Stimulated activated CD8-positive, alpha-beta memory T cell treated with anti-CD3 and anti-CD28 coated beads, Interleukin-4, amount 100 ng/mL, for 1 hour (primary cell): ENCODE measurements at places on chromosomes 1 and 21.
A peak's percentile ranks its signal among the peaks of the same experiment; 100 is the strongest.

- peak; percentile 17 for DNase-seq
Observed at GRCh38 chr1:231337043-231337471, 595 bp downstream of the EXOC8 start.

DNA sequence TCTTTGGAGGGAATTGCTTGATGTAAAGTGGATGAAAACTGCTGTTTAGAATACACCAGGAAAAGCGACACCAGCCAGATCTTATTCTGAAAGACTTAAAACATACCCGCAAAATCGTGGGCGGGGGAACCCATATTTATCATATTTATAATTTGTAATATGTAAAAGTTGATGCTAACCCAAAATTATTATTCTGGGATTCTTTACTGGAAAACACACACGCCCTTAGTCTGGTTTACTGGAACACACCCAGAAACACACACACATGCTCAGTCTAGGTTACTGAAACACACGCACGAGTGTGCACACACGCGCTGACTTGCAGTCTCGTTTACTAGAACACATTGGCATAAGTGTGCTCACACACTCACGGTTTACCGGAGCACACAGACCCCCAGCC is 32.5 kb downstream of the ATP5PO start:
- DNase-seq = no peak

- DNase-seq = no peak
Observed at GRCh38 chr1:35173491-35173890, 19.5 kb downstream of the SFPQ start.

DNA sequence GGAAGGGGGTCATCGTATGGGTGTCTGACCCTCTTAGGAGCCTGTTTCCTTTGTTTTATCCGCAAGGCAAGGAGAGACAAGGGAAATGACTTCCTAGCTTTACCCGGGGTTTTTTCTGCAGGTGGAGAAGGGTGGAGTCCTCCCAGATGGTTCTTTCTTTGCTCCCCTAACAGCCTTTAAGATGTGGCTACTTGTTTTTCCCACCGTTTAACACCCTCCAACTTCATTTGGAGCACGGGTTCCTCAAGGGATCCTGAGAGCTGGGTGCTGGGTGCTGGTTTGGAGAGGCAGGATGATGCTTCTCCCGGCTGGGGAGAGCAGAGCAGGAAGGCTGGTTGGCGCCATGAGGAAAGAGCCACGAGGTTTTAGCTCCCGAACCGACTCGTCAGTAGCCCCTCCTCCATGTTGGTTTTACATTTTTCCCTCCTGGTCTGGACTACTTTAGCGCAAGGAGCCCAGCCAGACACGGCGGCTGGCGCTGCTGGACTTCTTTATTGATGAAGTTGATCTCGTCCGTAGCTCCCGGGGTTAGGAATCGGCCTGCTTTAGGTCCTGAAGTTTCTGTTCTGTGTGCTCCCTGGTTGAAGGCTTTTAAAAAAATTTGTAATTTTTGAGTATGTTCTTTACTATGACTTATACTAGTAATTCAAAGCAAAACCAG is 1.4 kb downstream of the UCK2 start:
- DNase-seq = no peak

DNA sequence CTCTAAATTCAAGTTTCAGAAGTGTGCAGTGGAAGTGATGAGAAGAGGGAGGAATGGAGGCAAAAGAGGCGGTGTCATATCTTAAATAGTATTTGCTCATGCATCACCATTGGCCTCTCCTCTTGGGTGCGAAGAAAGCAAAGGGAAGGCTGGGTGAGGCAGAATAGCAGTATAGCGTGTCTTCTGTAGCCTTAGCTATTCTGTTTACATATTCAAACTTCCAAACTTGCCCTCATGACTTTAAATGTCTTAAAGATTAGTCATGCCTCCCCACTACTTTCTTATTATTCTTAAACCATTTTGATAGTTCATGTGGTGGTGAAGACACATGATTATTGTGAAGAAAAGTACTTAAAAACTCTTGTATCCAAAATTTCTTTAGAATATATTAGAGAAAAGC is 104.6 kb upstream of the TENT5C start:
- no peak for DNase-seq

GRCh38 chr21:31354604-31355443 is 10.8 kb upstream of the TIAM1 start:
- DNase-seq = peak; percentile 58

DNA sequence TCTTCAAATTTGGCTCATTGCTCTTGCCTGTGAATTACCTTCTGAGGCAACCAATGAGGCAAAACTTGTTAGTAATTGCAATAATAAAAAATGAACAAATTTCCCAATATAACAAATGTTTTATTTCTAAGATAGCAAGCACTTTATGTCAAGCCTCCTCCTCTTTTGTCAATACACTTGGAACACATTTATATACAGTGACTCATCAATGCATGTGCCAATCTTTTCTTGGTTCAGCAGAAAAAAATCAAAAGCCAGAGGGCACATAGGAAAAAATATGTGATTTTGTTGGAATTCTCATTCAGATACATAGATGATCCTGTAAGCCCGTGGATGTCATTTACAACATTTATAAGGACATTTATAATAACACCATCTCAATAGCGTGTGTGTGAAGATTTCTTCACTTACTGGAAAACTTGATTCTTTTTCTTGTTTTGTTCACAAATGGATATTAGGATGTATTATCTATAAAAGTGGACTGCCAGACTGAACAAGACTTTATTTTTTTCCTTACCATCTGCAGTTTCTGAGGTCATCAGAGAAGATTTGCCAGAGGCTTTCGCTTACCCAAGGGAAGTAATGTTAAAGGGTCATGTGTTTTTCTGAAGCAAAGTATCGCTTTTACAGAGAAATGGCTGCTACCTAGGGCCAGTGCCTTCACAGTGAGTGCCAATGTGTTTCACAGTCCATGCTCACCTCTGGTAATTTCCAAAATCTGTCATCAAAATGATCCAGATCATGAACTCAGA is 645.7 kb upstream of the PTBP2 start:
- DNase-seq = no peak

DNA sequence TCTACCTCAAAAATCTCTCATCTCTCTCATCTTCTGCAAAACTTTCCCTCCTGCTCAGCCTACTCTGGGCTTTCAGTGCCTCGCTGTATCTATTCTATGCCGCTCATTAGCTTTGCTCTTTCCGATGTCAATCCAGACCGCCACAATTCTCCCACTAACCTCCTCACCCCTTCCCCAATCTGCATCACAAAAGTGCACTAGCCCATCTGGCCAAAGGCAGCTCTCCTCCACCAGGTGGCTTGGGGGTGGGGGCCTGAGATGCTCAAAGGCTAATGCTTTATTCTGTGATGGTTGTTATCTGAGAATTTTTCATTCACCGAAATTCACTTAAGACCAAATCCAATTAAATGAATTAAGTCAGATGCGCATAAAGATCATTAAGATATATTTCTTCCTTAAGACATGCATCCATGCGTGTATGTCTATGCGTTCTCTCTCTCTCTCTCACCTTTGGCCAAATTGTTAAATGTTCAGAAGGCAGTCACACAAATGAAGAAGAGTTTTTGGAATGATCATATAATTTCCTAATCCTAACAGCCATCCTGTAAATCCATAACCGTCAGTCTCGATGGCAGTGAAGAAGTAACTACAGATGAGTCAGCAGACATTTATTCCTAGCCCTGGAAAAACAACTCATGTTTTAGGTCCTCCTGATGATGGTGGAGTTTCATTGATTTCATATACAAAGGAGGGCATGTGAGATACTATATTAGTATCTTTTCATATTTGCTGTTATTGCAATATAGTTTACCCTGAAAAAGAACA is 111.3 kb downstream of the C1orf21 start:
- no peak for DNase-seq

- no peak for DNase-seq
Observed at GRCh38 chr1:55164906-55165305, 50.3 kb downstream of the USP24 start.

DNA sequence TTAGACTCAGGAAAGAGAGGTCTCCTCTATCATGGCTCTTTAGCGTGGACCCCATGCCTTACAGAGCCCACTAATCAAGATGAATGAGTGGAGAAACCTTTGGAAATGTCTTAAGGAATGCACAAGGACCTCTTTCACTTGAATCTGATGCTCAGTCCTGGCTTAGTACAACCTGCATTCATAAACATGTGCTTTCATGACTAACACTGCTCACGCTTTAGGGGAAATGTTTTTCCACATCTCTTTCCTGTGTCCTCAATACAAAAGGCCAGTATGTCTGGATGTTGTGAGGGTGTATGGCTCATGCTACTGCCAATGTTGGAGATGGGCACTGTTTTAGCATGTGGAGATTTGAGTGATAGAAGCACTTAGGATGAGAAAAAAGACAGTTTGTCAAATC is 14.2 kb upstream of the GNG12 start:
- DNase-seq = no peak

- DNase-seq = no peak
Observed at GRCh38 chr1:208885650-208886049, 641.5 kb upstream of the PLXNA2 start.

- no peak for DNase-seq
Observed at GRCh38 chr21:14762734-14763694, 216.9 kb upstream of the SAMSN1 start.

GRCh38 chr1:248858096-248858890 is 592 bp downstream of the ZNF692 start:
- DNase-seq = no peak

DNA sequence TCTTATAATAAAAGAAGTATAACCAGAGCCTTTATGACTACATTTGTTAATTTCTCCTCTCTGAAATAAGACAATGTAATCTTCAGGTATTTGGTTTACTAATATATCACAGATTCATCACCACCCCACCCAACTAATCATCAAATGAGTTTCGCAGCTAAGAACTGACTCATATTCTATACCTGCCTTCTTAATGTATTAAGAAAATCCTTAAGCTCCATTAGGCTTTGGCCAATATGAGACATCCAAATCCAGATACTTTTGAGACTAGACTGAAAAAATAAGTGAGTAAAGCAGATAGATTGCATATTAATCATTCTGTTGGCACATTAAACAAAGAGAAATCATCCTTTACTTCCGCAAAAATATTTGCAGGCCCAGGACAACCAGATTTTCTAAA is 18.7 kb upstream of the FMO2 start:
- DNase-seq = no peak

DNA sequence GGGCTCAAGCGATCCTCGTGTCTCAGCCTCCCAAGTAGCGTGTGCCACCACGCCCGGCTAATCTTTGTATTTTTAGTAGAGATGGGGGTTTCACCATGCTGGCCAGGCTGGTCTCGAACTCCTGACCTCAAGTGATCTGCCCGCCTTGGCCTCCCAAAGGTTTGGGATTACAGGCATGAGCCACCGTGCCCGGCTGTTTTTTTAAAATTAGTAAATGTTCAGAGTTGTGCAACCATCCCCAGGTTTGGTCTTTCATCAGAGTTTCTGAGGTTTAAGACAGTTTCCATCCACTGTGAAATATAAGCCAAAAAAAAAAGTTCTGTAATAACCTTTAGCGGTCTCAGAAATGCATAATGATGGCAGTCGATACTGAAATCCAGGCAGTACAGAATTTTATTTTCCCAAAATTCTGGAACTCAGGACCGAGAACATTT is 550 bp upstream of the SYT11 start:
- no peak for DNase-seq

DNA sequence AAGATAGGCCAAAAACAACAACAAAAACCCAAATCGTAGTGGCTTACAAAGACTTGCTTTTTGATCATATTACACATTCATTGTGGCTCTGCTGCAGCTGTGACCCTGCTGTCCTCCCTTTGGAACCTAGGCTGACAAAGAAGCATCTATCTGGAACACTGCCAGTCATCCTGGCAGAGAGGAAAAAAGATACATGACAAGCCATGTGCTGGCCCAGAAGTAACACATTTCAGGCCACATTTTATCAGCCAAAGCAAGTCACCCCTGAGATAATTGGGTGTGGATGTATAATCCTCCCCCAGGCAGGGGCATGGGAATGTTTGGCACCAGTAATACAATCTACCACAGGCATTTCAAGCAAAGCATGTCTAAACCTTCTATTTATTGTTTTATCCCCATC is 37.2 kb upstream of the AGO1 start:
- DNase-seq = no peak

- DNase-seq = no peak
Observed at GRCh38 chr1:25063591-25064416, 133.7 kb upstream of the RUNX3 start.

DNA sequence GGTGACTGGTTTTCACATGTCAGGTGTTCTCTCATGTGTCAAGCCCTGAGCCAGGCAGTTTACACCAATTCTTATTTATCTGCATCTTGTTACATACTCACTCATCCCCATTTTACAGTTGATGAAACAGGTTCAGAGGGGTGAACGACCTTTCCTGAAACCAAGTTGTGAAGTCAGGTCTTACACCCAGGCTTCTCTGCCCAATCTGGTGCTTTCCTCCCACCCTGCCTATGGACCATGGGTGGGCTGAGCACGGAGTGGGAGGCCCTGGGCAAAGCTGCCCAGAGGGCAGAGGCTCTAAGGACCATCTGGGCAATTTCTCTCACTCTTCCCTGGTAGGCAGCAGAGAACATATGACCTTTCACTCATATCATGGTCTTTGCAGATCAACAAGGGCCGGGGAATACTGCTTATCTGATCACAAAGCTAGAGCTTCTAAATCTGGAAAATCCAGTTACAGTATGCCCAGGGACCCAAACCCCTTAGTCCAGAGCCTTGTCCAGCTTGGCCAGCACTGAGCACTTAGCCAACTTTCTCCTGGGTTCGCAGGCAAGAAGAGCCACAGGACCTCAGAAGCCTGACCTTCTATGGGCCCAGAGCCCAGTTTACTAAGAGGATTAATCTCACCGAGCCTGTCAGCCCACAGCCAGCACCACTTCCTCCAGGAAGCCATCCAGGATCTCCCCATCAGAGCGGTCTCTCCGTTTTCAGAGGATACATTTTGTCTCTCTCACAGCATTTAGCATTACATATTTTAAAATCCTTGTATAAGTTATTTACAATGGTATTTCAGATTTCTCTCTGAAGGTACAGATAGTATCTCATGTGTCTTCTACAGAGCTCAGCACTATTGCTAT is 16.0 kb upstream of the TTC39A start:
- no peak for DNase-seq
